ENCODE measurements at places on chromosomes 3 and 15.

- DNase-seq, result no peak
Measured at GRCh38 chr15:79002581-79002980, 57.7 kb upstream of the CTSH start.

DNA sequence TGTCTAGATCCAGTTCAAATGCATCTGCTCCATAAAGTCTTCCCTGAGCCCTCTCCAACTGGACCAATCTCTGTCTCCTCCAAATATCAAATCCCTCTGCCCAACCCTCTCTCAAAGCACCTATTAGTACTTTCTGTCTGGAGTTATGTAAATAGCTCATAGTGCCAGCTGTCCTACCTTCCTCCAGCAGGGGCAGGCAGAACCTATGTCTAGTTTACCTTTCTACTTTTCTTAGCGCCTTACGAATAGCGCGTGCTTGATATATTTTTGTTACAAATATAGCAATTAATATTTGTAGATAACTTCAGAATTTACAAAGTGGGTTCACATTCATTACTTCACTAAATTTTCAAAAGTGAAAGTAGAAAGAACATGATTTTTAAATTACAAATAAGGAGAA lies 14.0 kb upstream of the CCDC80 start:
- DNase-seq, result no peak

GRCh38 chr15:94135486-94136147 lies 95.7 kb upstream of the MCTP2 start:
- DNase-seq, result peak; percentile 42

DNA sequence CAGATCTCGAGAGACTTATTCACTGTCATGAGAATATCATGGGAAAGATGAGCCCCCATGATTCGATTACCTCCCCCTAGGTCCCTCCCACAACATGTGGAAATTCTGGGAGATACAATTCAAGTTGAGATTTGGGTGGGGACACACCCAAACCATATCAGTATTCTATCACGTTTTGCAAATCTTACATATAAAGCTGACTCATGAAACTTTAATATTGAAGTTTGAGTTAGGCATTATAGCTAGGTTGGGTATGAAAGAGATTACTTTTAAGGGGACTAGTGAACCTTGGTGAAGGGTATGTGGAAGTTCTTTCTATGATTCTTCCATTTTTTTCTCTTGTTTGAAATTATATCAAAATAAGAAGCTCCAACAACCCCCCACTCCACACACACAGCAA lies 117.7 kb upstream of the RASGRP1 start:
- no peak for DNase-seq

GRCh38 chr15:54829821-54830220 lies 366.9 kb downstream of the RSL24D1 start:
- no peak for DNase-seq

- DNase-seq, result no peak
Measured at GRCh38 chr15:62795171-62795570, 247.4 kb upstream of the TPM1 start.

DNA sequence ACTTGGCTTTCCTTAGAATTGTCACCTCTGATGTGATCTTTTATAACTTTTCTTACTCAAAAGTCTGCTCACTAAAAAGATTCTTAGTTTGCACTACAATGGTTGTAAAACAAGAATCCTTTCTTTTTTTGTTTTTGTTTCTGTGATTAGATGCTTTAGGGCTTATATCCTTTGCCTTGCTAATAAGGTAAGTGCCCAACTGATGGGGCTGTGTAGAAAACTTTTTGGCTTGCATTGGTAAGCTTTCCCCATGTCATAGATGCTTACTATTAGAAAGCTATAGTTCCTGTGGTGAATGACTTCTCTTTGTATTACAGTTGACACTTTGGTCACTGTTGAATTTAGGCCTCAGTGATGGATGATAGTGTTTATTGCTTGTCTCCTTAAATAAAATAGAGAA lies 5.1 kb downstream of the ABHD5 start:
- DNase-seq, result no peak

DNA sequence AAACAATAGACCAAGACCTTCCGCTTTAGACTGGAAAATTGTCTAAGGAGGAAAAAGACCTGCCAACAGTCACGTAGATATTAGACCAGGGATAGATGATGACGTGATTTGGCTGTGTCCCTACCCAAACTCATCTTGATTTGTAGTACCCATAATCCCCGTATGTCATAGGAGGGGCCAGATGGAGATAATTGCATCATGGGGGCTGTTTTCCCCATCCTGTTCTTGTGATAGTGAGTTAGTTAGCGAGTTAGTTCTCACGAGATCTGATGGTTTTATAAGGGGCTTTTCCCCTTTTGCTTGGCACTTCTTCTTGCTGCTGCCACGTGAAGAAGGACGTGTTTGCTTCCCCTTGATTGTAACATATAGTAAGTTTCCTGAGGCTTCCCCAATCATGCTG lies 31.7 kb upstream of the SUCLG2 start:
- no peak for DNase-seq

GRCh38 chr15:33091983-33092693 lies 102.4 kb downstream of the FMN1 start:
- DNase-seq, result no peak

DNA sequence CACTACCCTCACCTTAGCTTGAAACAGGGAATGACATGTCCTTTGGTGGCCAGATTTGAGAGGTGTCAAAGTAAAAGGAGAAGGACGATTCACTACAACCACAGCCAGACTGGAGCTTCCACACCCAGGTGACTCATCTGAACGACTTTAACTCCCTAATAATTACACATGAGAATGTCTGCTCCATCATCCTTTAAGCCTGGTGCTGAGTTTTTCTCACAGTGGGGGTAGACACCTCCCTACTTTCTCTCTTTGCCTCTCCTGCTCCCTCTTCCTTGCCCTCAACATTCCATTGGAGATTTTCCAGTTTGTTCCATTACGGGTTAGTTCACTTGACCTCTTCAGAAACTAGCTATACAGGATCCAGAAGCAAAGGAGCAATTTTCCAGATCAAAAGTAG lies 154.3 kb upstream of the BHLHE40 start:
- DNase-seq, result peak; percentile 72

DNA sequence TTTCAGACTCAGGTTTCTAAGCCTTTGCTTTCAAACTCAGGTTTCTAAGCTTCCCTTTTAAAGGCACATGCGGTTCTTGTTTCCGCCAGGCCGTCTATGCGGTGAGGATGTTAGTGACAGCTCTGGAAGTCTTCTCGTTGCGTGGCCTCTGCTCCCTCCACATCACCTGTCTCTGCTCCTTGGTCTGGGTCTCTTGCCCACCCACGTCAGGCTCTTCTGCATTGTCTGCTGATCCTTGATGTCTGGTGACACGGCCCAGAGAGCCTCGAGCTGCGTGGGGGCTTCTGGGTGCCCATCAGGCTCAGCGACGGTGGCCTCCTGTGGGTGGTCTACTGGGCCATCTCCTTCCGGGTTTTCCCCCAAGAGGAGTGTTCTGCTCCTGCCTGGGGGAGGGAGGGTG lies 30.5 kb downstream of the KLF13 start:
- no peak for DNase-seq

GRCh38 chr15:64749999-64750657 lies 25.3 kb downstream of the RBPMS2 start:
- no peak for DNase-seq

DNA sequence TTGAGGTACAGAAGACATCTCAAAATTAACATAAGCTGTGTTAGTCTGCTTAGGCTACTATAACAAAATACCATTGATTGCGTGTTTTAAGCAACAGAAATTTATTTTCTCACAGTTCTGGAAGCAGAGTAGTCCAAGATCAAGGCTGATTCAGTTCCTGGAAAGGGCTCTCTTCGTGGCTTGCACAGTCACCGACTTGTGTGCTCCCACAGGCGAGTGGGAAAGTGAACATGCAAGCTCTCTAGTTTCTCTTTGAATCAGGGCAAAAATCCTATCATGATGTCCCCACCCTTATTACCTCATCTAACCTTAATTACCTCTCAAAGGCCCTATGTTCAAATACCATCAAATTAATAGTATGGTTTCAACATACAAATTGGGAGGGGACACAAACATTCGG lies 505.9 kb downstream of the ZIC1 start:
- DNase-seq, result no peak

GRCh38 chr15:92840149-92840548 lies 60.0 kb upstream of the CHD2 start:
- DNase-seq, result no peak

- DNase-seq, result no peak
Measured at GRCh38 chr3:17799312-17799711, 56.9 kb upstream of the TBC1D5 start.

GRCh38 chr3:186544281-186544680 lies at the start of gene CRYGS:
TSS of gene CRYGS (minus strand) at chr3:186544380. CDS start at chr3:186544326, 54 bp downstream.
- DNase-seq, result no peak

DNA sequence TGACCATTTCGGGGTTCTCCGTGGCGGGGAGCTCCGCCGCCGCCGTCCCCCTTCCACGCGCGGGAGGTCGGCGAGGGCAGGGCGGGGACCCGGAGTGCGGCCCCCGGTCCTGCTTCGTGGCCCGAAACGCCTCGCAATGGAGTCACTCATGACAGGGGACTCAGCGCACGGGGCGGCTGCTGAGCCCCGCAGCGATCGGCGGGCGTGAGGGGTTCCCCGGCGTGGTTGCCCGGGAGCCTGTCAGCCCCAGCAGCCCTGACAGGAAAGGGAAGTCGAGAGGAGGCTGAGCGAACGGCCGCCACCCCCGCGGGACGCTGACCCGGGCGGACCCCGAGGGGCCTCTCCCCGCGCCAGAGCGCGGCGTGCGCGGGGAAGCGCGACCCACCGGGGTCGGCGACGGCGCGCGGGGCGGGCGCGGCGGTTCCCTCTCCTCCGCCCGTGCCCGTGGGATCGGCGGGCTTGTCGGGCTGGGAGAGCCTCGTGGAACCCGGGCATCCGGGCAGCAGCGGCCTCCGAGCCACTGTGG lies 564 bp upstream of the PIGZ start:
- peak; percentile 48 for DNase-seq

DNA sequence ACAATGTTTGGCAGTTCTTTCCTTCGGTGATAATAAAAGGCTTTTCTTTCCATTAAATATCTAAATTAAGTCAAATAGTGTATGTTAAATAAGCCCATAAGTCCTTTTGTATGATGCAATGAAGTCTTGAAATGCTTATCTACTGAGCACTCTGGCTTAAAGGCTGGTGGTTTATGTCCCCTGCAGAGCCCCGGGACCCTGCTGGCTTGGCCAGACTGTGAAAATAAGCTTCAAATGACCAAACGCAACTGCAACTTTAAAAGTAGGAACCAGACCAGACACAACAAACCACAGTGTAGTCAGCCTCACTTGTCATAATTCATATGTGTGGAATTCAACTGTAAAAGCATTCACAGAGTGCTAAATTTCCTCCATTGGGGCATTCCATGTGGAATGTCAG lies 72.5 kb downstream of the FOXP1 start:
- no peak for DNase-seq

DNA sequence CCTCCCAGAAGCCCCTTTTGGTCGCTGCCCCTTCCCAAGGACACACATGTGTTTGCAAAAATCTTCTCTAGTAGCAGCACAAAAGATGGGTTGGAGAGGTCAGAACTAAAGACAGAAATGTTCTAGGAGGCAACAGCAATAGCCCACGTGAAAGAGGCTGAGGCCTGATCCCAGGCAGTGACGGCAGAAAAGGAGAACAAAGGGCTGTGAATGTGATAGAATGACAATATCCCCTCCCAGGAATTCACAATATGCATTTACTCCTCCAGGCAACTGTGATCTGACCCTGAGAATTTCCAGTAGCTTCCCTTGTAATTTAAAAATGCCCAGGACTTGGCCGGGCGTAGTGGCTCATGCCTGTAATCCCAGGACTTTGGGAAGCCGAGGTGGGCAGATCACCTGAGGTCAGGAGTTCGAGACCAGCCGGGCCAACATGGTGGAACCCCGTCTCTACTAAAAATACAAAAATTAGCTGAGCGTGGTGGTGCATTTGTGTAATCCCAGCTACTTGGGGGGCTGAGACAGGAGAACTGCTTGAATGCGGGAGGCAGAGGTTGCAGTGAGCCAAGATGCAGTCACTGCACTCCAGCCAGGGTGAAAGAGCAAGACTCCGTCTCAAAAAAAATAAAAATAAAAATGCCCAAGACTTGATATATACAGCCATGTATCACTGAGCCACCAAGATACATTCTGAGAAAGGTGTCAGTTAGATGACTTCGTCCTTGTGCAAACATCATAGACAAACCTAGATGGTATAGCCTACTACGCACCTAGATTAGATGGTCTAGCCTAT lies 43.6 kb upstream of the PIAS1 start:
- no peak for DNase-seq

DNA sequence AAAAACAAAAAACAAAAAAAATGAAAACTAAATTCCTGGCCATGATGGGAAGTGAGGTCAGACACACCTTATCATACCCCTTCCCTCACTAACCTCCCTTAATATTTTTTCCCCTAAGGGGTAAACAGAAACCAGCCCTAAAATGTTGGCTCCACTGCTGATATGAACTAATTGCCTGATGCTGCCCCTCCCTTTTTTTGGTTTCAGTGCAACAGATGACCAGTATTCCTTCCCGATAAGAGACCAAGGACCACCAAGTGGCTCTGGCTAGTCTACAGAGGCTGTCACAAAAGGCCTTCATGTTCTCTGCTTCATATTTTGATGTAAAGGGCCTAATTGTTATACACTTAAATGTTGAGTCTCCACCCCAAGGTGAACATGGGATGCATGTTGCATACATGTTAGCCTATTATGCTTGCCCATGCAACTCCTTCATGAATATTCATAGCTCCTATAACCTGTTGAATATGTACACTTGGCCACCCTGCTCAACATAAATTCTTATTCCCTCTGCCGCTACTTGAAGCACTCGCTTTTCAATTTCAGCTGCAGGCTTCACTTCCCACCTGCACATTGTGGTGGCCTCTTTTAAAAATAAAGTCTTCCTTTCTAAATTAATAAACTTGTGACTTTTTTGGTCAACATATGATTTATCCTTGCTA lies 12.3 kb upstream of the STAC start:
- no peak for DNase-seq

DNA sequence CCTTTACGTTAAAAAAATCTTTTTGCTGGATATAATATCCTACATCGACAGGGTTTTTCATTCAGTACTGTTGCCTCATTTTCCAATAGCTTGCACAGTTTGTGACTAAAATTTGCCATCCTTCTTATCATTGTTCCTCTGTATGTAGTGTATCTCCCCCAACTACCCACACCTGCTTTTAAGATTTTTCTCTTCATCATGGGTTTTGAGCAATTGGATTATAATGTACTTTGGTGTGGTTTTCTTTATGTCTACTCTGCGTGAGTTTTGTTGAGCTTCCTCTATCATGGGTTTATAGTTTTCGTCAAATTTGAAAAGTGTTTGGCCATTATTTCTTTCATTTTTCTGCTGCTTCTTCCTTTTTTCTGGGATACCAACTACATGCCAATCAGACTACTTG lies 39.6 kb upstream of the MEF2A start:
- no peak for DNase-seq

DNA sequence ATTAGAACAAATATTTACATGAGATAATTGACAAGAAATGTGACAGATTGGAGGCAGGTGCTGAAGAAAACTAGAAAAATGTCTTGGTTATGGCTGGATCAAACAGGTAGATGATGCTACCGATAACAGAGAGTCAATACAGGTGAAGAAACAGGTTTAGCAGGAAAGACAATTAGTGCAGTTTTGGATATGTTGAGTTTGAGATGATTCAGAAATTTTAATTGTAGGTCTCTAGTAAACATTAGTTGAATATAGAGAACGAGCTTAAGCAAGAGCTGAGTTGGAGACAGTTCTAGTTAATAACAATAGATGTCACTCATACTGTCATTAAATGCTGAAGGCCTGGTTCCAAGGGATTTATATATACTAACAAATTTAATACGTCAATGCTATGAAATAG lies 524.4 kb downstream of the NSUN3 start:
- no peak for DNase-seq
